ENCODE measurements at places on chromosomes 2 and 18.

DNA sequence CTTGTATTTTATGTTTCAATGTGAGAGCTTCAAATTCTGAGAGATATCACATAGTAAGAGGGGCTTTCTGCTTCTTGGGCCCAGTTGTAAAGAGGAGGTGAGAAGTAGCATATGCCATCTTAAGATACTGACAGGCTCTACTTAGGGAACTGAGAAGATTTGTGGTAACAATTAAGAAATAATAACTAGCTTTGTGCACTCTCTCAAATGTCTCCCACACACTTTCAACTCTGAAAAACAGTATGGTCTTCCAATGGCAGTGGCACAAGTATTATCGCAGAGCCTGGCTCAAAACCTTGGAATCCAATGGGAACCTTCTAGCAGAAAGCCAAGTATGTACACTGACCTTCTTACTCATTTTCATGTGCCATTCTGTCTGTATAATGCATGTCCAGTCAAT is 80.3 kb upstream of the FAM237A start:
- DNase-seq: peak; percentile 3

DNA sequence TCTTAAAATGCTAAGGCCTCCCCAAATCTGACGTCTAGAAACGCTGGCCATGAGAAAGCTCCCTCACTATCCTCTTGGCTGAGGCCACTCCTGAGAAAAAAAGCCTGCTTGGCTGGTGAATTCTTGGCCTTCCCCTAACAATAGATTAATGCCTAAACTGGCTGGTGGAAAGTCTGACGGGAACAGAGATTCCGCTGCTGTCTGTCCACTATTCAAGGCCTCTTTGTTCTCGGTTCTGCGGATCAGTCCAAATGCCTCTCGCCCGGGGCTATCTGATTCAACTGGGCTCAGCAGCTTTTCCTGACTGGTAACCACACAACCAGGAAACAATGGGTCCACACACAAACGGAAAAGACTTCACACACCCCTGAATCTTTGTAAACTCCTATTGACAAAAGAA is 27.2 kb downstream of the PXDN start:
- no peak for DNase-seq

DNA sequence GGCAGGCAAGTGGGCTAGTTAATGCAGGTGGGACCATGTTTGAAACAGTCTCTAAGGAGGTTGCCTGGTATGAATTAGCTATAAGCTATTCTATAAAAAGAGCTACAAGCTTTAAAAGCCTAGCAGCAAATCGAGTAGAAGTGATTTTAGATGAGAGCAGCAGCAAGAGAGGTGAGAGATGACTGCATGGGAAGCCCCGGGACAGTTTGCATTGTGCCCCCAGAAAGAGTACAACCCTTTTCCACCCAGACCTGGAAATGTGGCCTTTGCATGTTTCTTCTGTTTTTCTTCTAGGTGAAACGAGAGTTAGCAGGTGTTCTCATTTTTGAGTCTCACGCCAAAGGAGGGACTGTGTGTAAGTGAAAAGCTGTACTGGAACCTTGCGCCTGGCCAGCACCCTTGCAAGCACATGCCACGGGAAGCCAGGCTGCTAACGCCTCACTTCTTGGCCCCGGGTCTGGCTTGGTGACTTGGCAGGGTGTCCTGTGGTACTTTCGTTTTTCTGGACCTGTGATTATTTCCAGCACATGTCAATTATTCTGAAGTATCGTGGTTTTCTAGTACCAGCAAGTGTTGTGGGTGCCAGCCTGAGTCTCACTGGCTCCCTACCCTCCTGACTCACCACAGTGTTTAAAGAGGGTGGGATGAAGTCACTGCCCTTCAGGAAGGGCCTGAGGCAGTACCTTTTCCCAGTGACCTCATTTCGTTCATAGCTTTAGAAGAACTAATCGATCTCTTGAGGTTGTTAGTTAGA is 90.3 kb upstream of the MAP3K20 start:
- DNase-seq: no peak

DNA sequence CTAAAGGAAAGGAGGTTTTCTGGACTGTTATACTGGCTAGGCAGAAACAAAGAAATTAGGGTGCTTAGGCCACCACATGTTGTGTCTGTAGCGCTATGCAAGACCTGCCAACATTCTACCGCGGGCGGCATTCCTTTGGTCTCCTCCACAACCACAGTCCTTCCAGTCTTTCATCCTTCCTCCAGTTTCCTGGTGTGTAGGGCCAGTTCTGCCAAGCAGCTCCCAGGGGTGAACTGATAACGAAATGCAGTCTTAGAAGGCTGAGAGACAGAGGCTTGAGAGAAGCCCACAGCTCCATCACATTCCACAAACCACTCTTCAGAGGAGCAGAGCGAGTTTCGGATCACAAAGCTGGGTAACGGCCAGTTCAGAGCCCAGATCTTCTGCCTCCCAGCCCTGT is 19.5 kb upstream of the CXXC1 start:
- peak; percentile 44 for DNase-seq

DNA sequence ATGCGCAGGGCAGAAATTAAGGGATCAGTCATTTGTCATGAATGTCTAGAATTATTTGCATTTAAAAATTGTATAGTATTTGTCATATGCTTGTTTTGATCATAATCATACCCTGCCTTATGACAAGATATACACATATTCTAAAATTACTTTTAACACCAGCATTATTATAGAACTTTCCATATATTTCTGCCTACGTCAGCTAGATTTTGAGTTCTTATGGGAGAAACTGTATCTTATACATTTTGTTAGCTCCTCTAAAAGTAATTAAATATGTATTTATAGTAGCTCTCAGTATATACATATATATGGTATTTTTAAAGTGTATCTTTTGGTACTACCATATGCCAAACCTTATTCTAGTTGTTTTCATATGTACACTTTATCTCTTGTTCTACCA is 441.9 kb downstream of the CPS1 start:
- DNase-seq: no peak

- DNase-seq: peak; percentile 24
These were observed 16.6 kb upstream of the PSME4 start for GRCh38 chr2:53987336-53987921.

- DNase-seq: peak; percentile 10
These were observed 195.7 kb upstream of the FANCL start for GRCh38 chr2:58436872-58437271.

DNA sequence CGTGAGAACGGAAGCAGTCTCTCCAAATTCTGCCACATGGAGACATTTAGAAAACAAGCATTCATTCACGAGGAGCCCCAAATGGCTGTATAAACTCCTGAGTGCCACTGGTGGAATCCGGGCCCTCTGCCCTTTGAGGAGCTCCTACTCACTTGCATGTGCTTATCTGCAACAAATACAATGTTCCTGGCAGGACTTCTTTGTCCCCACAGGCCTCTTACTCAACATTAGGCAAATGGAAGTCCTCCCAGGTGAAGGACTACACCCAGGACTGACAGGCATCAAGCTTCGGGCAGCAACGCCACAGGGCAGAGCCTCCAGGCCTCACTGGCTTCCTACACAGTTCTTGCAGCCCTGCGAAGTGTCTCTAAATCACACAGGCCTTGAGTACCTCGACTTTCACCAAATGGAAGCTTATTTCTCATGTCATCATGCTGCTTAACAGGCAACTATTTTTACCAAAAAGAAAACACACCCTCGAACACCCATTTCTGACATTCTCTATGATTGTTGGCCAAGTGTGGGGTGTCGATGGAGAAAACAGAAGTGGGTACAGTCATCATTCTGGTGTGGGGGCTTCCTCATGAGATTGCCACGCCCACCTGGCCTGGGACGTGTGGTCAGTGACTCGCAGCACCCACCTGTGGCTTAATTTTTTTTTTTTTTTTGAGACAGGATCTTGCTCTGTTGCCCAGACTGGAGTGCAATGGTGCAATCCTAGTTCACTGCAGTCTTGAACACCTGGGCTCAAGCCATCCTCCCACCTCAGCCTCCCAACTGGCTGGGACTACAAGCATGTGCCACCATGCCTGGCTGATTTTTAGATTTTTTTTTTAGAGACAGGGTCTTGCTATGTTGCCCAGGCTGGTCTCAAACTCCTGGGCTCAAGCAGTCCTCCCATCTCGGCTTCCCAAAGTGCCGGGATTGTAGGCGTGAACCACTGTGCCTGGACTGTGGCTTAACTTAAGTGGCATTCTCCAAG is 186.8 kb upstream of the GLI2 start:
- DNase-seq: no peak

Data from fibroblast of skin of right quadriceps (primary cell).